Stimulated activated CD8-positive, alpha-beta memory T cell treated with anti-CD3 and anti-CD28 coated beads, Interleukin-7, amount 100 ng/mL, for 24 hours (primary cell): ENCODE measurements at places on chromosomes 16 and 17.

- DNase-seq = no peak
Measured at GRCh38 chr17:79700592-79700991, 30.2 kb upstream of the ENPP7 start.

- no peak for DNase-seq
Measured at GRCh38 chr17:13671771-13672170, 70.0 kb upstream of the HS3ST3A1 start.

DNA sequence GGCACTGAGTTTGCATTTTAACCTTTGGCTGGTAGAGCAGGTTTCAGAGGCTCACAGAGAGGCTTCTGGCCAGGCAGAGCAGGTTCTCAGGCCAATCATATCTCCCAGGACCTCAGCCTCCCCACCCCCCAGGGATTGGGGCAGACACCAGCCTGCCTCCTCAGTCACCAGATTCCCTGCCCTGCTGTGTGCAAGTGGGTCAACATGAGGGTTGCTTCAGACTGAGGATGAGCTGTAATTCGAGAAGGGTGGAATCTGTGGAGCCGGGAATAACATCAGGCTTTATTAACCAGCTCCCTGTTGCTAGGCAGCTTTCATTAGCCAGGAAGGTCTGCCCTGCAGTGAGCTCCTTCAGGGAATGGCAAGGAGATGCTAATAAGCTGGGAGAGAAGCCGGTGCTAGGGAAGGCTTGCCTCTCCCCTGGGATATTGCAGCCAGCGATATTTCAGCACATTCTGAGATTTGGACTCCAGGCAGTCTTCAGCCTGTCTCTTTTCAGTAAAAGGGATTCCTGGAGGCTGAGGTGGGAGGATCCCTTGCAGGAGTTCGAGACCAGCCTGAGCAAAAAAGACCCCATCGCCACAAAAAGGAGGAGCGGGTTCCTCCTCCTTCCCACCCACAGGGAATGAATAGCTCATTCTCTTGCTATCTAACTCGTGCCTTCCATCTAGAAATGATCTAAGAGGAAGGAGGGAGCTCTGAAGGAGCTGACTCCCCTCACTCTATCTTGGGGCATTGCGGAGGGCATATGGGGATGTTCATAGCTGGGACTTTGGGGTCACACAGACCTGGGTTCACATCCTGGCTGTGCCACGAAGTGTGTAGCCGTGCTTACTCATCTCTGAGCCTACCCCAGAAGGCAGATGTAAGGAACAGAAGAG is 10.7 kb downstream of the SGSM2 start:
- DNase-seq = no peak

- DNase-seq = no peak
Measured at GRCh38 chr17:77420804-77421629, 280.2 kb downstream of the SEC14L1 start.

DNA sequence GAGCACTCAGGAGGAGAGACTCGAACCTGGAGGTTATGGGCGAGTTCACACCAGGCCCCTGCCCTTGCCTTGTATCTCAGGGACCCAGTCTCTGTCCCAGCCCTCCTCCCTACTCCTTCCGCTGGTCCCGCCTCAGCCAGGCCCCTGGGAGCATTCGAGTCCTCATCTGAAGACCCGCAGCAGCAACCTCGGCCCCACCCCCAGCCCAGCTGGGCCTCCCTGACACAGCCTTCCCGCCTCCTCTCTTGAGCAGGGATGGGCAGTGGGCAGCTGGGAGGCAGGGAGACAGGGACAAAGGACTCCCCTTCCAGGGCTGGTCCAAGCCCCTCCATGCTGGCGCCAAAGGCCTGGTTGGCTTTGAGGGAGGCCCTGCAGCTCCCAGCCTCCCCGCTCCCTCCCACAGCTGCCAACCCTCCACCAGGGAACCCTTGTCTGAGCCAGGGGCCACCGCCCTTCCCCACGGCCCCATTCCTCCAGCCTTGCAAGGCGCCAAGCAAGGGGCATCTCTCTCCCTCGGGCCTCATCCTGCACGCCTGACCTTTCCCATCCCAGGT is 15.4 kb upstream of the ZC3H18 start:
- no peak for DNase-seq

DNA sequence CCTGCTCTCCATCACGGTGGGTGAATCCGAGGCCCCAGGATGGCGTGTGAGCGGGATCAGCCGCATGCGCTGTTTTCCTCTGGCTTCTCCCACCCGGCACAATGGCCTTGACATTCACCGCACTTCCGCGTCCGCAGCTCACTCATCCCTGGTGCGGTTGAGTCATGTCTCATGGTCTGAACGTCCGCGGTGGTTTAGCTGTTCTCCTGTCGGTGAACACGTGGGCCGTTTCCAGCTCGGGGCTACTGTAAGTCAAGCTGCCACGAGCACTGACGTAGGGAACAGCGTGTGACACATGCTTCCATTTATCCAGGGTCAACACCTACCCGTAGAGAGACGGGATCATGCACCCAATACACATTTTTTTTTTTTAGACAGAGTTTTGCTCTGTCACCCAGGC is 15.3 kb upstream of the CACNA1H start:
- no peak for DNase-seq

GRCh38 chr16:77290451-77291115 is 91.4 kb downstream of the SYCE1L start:
- no peak for DNase-seq

GRCh38 chr16:31215287-31216162 is 1.4 kb downstream of the PYDC1 start:
- DNase-seq = no peak

- peak; percentile 41 for DNase-seq
Measured at GRCh38 chr17:34361478-34362061, 1.5 kb downstream of the CCL1 start.

- DNase-seq = no peak
Measured at GRCh38 chr17:12789481-12790248, at the start of gene ARHGAP44. Gene ARHGAP44, plus strand, starts transcription at chr17:12789498. Its CDS starts 341 bp downstream, at chr17:12789839.

GRCh38 chr17:68460715-68461114 is 3.4 kb upstream of the WIPI1 start:
- DNase-seq = no peak

GRCh38 chr17:36942631-36943125 is 5.4 kb downstream of the LHX1 start:
- DNase-seq = no peak

- no peak for DNase-seq
Measured at GRCh38 chr16:57939872-57940224, 31.1 kb downstream of the CNGB1 start.
